Activated CD4-positive, alpha-beta T cell treated with anti-CD3 and anti-CD28 coated beads for 48 hours (primary cell): ENCODE measurements at places on chromosomes 12 and 14.

DNA sequence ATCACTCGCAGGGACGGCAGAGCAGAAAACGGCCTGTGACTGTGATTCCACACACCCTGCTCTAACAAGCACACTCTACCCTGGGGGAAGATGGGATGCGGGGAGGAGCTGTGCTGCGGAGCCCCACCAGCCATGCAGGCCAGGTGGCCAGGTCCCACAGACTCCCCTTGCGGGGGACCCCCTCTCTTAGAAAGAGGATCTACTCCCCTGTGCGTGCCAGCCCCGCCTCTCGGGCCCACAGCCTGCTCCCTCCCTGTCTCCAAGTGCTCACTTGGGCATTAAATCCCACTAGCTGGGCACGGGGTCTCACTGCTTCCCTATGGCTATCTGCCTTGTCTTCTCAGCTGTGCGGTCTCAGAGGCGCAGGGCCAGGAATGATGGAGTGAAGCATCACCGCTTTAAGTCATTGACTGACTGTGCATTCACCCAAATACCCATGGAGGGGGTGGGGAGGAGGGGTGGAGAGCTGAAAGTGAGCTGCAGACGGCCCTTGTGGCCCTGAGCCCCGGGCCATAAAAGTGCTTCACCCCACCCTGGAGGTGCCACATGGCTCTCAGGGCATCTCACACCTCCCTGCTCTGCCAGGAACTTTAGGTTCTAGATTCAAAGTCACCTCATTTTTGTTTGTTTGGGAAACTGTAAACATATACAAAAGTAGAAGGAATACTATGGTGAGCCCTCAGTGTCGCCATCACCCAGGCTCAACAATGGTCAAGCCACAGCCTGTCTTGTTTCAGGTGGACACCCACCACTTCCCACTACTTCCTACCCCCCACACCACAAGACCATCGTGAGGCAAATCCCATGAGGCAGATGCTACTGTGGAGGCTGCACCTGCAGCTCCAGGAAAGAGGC, 9.4 kb downstream of the STX2 start:
- DNase-seq = no peak

DNA sequence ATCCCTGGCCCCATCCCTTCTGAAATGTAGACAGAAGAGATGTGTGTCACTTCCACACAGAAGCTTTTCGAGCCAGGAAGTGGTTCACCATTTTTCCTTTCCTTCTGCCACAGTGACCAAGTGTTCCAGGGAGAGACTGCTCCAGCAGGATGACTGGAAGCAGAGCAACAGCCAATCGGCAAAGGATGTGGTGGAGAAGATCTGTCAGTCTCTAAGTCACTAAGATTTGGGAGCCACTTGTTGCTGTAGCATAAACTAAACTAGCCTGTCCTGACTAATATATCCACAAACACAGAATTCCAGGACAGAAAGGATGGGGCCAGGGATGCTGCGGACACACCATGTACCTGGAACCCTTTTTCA, 42.9 kb downstream of the DUSP6 start:
- DNase-seq = no peak

DNA sequence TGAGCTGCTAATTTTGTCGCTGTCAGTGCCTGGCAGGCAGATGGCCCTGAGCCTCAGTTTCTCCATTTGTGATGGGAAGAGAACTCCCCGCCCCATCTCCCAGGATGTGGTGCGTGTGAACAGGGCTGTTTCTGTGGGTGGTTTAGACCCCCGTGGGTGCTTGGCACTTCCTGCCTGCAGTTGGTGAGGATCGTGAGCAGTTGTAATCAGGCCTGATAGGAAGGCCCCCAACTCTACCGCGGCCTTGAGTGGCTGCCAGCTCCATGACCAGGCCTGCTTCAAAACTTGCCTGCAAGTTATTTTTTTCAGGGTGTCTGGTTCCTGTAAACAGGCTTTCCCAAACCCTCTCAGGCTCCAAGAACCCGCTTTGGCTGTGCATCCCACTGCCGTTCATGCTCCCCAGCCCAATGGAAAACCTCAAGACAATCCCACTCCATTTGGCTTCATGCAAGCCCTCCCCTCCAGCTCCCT, 138.4 kb downstream of the ZFP36L1 start:
- DNase-seq = no peak

DNA sequence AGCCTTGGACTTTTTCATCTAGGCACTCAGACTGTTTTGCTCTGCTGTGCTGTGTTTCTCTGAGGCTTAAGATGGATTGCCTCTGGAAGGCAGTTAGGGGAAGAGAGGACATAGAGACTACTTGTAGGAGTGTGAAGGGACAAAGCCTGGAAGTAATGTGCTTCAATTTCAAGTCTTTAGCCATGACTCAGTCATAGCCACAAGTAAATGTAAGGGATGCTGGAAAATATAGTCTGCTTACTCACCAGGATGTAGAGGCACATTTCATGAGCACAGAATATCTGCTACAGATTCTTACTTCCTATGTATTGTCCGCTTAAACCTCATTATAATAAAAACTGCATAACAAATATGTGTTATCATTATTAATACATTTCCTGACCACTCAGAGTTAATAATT, 794.3 kb upstream of the NOVA1 start:
- no peak for DNase-seq

- no peak for DNase-seq
Measured at GRCh38 chr12:94240171-94240570, 91.8 kb downstream of the PLXNC1 start.

DNA sequence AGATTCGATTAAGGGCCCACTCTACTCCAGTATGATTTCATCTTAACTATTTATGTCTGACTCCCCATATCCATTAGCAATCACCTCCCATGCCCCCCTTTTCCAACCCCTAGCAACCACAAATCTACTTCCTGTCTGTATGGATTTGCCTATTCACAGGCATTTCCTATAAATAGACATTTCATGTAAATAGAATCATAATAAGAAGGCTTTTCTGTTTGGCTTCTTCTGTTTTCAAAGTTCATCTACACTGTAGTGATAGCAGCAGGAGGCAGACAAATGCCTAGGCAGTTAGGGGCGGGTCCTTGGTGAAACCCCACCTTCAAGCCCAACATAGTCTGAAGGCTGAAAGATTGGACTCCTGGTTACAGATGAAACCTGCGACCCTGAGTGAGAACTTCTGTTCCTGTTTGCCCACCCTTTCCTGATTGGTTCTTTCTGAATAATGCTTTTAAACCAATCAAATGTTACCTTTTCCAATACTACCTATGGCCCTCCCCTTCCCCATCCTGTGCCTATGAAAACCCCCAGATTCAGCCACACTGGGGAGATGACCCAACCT, 62.1 kb upstream of the HECTD1 start:
- DNase-seq = no peak

GRCh38 chr14:38199739-38200138, 8.0 kb upstream of the SSTR1 start:
- no peak for DNase-seq

GRCh38 chr12:58893495-58893894, 26.8 kb downstream of the LRIG3 start:
- DNase-seq = no peak

- DNase-seq = peak; percentile 2
Measured at GRCh38 chr14:87810711-87811110, 182.3 kb downstream of the GALC start.

- no peak for DNase-seq
Measured at GRCh38 chr14:72500234-72500838, 393.6 kb downstream of the DPF3 start.

DNA sequence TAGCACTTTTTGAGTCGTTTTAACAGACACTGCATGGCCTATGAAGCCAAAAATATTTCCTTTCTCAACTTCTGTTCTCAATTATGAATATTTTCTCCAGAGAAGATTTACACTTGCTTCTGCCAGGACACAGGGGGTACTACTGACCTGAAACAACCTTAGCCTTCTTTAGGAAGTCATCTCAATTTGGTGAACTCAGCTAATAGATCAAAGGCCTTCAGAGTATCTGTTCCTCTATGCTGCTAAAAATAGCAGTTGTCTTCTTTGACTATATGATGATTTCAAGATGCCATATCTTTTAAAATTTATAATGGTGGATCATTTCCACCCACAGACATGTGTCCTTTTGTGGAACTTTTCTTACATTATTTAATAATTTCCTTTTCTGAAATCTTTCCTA, 14.0 kb upstream of the NDUFA12 start:
- no peak for DNase-seq

DNA sequence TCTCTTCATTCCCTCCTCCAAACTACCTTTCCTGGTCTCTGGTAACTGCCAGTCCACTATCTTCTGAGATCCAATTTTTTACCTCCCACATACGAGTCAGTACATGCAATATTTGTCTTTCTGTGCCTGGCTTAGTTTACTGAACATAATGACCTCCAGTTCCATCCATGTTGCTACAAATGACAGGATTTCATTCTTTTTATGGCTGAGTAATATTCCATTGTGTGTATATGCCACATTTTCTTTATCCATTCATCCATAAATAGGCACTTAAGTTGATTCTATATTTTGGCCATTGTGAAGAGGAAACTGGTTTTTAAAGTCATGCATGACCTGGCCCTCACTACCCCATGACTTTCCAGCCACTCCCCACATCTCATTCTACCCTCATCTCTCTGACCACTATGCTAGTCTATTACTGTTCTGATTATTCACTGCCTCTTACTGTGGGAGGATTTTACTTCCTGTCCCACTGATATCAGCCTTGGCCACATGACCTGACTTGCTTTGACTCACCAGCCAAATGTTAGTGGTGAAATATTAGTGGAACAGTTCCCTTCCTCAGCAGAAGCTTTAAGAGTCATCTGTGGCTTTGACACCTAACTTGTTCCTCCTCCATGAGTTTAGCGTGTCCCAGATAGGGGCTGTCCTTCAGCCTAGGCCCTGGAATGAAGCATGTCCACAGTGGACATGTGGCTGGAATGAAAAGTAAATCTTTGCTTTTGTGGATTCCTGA, 52.2 kb downstream of the GOLGA5 start:
- peak; percentile 41 for DNase-seq

DNA sequence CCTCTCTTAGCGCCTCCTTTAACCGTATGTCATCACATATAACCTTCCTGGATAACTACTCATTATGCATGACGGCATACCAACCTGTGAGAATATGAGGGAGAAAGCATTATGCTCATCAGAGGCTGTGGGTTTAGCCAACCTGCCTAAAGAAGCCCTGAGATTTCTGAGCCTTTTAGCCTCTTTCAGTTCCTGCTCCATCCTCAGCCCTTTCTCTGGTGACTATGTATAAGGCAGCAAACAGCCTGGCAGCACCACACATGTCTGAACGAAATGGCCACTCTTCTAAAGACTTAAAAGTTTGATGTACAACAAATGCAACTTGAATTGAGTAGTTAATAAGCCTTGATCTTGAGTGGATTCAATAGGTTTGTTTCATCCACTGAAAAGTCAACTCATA, 64.8 kb upstream of the SOX5 start:
- DNase-seq = no peak

DNA sequence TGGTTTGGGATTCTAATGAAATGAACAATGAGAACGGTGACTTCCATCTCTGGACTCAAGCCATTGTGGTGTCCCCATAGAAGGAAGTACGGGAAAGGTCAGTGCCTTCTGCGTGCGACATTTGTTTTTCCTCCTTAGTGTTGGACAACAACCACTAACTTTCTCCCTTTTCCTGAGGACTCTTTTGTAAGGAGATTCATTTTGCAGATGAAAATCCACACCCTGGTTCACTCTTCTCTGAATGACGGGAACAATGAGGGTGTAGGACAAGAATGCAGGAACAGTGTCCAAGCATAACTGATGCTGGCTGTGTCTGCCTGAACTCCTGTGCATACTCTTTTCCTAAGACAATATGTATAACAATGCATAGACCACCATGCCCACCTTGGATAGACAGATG, 176.4 kb downstream of the STXBP6 start:
- DNase-seq = no peak

GRCh38 chr14:102819747-102820330, 42.6 kb downstream of the TRAF3 start:
- DNase-seq = no peak

DNA sequence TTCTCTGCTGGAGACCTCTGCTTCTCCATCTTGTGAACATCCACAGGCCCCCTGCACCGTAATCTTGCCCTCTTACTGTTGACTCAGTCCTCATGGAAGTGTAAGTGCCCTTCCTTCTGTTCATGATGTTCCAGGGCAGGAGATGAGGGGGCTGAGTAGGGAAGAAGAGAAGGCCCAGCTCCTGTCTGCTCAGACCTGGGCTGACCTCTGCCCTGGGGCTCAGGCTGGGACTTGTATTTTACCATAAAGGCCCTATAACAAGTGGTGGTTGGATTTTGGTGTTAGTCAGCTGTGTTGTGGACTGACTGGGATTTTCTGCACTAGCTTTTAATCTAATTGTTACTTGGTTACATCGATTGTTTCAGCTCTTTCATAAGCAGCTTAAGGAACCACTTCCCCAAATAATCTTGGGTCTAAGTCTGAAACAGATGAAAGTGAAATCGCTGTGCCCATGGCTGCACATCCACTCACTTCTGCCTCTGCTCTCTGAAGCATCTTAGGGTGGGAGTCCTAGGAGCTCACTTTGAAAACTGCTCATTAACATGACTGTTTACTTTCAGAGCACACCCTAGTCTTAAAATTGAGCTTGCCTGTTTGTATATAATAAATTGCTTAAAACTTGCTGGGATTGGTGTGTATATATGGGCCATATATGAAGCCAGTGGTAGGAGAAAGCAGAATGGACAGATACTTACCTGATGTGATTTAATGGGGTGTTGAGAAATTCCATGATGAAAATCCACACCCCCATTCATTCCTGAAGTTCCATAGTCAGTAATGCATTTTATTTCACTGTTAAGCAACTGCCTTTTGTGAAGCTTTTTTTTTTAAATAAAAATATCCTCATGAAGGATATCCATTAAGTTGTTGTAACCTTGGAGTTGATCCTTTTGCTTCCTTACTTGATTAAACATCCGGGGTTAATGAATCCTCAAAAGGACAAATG, 17.7 kb downstream of the C12orf71 start:
- DNase-seq = no peak

GRCh38 chr12:68356060-68356695, 24.0 kb upstream of the MDM1 start:
- DNase-seq = no peak

- no peak for DNase-seq
Measured at GRCh38 chr12:93636708-93637107, 40.5 kb upstream of the CRADD start.
